ENCODE measurements at places on chromosomes 4 and X. TPM values are rescaled to one million over a fixed set of nuclear protein-coding genes. Genes with fewer than 3 reads are reported as not detected.

GRCh38 chrX:95754411-95754810 lies 930.2 kb upstream of the DIAPH2 start:
- DNase-seq: no peak

- DNase-seq: no peak
These were observed 173.8 kb downstream of the ADGRL3 start for GRCh38 chr4:61373901-61374440.

- no peak for DNase-seq
These were observed 23.7 kb downstream of the RTL5 start for GRCh38 chrX:72107841-72108595.

The NHSL2 gene
- 3.0 TPM for polyA plus RNA-seq
